ENCODE measurements at places on chromosomes 3 and 15.

- DNase-seq, result peak; percentile 75
Measured at GRCh38 chr3:185659942-185660921, 74.1 kb downstream of the SENP2 start.

DNA sequence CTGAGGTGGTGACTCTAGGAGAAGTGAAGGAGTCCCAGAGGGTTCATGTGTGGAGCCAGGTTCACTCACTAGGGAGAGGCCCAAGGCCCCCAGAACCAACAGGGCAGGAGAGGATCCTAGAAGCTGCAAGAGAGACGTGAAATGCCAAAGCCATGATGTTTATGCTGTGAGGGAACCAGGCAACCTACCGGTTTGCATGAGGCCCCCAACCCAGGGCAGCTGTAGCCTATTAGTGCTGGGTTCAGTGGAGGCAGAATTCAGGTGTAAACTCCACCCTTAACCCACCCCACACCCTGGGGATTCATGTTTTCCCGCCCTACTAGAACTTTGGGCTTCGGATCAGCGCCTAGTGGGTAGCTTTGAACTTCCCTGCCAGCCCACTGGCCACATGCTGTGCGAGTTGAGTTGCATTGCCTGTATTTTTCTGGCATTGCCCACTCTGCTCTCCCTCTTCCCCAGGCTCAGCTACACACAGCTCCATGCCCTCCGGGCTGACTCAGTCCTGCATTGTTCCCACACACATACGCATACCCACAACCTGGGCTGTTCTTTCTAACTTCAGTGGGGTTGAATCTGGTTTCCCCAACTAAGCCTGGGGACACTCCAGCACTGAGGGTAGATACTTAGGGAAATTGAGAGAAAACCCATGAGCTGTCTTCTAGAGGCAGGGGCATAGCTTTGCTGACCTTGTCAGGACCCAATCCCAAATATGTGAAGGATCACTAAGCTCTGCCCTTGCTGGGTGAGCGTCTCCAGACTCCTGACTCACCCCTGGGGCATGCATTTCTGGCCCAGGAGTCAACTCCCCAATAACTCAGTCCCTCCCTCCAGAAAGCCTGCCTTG, 2.0 kb upstream of the ZBTB47 start:
- no peak for DNase-seq

DNA sequence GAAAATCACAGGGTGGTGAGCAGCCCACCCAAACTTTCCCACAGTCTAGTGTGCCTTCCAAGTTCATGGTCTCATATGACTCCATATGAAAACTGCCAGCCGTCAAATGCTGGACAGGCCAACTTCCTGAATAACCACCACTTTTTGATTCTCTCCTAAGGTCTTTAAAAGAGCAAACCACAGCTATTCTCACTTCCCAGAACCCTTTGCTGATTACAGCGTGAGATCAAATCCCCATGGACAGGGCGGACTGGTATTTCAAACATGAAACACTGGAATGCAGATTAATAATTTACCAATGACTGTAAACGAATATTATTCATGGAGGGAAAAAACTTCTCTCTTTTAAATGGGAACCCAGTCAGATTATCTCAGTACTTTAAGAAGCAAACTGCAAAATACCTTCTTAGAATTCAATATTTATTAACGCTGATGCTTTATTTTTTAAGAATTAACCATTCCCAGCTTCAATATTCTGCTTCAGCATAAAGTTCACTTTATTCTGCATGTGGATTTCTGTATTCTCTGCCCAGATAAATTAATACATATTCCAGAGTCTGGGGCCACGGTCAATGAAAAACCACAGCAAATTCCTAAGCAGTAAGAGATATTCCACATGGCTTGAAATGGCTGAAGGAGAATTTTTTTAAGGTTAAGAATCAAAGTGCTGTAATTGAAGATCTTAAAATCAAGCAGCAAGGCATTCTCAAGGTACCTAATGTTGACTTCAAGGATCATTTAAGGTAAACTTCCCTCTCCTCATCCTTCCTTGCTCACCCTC, 42.9 kb downstream of the MYO1E start:
- DNase-seq, result peak; percentile 37

GRCh38 chr3:71854706-71855105, 69.8 kb upstream of the PROK2 start:
- DNase-seq, result no peak

GRCh38 chr3:95886616-95887015, 927.8 kb upstream of the EPHA6 start:
- DNase-seq, result no peak

DNA sequence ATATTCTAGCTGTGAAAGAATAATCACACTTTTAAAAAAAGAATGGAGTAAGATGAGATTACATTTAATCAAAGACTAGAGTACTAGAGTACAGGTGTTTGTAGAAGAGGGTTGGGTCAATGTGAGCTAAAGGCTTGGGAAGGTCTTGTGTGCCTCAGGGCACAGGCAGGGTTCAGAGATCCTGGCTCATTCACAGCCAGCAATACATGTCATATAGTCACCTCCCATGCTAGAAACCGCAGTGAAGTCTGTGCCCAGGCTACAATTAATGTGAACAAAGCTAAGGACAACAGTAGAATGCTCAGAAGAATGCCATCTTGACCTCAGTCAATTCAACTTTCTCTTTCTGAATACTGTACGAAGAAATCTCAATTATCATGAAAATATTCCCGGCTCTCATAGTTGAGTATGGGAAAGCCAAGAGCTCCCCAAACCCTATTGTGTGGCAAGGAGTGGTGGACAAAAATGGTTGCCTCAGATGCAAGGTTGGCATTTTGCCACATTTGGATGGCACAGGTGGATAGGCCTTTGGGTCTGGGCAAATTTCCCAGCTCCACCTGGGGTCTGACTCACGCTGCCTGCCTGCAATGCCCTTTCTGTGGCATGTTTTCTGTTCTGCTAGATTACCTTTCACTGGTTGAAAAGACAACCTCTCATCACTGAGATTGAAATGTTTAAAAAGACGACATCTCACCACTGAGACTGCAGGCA, 70.2 kb downstream of the NMD3 start:
- no peak for DNase-seq

DNA sequence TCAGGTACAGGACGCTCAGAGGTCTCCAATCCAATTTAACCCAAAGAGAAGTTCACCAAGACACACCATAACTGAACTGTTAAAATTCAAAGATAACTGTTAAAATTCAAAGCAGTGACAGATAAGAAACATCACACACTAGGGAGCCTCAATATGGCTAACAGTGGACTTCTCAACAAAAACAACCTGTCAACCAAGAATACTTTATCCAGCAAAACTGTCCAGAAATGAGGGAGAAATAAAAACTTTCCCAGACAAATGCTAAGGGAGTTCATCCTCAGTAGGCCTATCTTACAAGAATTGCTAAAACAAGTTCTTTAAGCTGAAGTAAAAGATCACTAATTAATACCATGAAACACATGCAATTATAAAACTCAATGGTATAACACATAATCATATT, 36.3 kb upstream of the MYLK start:
- no peak for DNase-seq

DNA sequence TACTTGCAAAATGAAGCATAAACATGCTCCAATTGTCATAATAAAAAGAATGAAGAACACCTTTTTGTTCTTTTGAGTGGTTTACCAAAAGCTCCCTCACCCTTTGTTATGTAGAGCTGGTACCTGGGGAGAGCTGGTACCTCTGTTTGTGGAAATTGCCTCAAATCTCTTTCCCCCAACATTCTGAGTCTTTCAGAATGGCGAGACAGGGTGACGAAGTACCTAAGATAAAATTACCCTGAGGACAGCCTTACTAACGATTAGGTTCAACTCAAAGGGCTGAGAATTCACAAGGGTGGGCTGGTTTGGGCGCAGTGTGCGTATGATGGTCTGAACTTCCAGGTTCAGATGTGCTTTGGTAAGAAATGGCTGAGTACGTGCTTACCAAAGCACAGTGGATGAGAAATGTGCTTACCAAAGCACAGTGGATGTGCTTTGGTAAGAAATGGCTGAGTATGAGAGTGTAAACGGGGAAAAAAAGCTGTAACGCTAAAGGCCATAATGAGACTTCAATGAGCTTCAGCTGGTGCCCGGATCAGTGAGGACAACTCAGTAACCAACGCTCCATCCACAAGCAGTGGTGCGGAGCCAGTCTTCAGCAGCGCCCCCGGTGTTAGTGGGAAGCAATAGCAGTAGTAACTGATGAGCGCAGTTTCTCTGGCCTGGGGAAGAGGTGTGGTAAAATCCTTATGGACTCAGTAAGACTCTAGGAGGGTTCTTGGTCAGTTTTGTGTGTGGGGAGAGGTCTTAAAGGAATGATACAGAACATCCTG, 72.3 kb upstream of the LRIG1 start:
- DNase-seq, result peak; percentile 16

Measured in HuH-7 (cell line).